ENCODE measurements at places on chromosomes 16 and 17. TPM values are rescaled to one million over a fixed set of nuclear protein-coding genes. Genes with fewer than 3 reads are reported as not detected.

NPTX1 gene
- 24.2 TPM for total RNA-seq

APOH gene
- not detected for total RNA-seq

DNA sequence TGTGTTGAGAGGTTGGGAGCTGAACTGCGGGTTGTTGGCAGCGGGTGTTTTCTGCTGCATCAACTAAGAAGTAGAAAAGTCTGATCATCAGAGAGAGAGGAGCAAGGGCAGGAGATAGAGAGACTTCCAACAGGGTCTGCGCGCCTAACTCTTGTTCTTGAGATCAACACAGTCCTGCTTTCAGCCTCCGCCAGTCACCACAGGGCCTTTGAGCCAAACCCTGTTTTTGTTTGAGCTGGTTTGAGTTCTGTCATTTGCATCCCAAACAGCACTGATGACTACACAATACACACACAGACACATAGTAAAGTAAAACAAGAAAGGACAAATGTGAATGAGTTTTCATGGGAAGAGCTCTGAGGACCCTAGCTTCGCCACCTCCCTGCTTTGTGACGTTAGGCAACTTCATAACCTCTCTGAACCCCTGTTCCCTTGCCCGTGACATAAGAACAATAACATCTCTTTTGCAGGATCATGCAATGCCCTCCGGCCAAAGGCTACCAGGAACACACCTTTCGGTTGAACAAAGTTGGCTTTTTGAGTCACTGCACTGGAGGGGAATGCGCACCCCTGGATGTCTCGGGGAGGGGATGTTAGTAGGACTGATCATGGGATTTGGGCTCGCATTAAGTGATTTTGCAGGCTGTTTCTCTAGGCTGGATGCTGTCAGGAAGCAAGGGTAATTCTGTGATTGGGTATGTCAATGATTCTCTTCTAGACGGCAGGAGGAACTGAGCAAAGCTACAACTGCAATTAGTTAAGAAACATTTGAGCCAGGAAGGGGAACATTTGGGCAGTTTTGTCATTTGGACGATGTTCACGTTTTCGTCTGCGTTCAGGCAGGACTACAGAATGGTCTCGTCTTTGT is 92.3 kb downstream of the C16orf78 start:
- no peak for DNase-seq

DNA sequence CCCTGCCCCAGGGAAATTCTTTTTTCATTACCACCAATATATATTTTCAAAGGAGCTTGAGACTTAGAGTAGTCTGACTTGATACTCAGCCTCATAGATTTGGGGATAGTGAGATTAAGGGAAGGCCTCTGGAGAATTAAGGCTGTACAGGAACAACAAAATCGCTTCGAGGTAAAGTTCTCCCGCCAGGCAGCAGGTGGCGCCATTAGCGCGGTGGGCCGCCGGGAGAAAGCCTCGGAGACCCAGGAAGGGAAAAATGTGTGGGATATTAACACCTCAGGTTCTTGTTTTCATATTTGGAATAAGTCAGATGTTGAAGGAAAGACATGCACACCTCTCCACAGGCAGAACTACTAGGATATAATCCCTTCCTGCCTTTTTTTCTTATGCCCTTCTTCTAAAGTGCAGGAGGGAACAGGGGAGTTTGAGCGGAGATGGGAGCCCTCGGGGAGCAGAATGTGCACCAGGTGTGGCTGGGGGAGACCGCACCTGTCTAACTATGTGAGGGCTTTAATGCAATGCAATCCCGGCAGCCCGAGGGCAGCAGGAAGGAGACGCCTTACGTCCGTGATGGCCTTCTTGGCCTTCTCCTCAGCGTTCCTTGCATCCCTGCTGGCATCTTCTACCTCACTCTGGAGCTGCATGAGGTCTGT is 25.9 kb downstream of the MYH3 start:
- DNase-seq = no peak

- no peak for DNase-seq
Measured at GRCh38 chr16:50092891-50093290, 27.1 kb downstream of the HEATR3 start.

- DNase-seq = no peak
Measured at GRCh38 chr17:43226393-43226792, 2.0 kb downstream of the CCDC200 start.

- DNase-seq = no peak
Measured at GRCh38 chr16:13148836-13149235, 247.4 kb downstream of the SHISA9 start.

- DNase-seq = no peak
Measured at GRCh38 chr16:58379736-58380135, 12.5 kb upstream of the GINS3 start.
